ENCODE measurements at places on chromosomes 6 and 20.
A peak's percentile ranks its signal among the peaks of the same experiment; 100 is the strongest.

GRCh38 chr6:98529364-98529763, 305.0 kb upstream of the POU3F2 start:
- no peak for DNase-seq

GRCh38 chr6:7467007-7467897, 74.2 kb upstream of the DSP start:
- no peak for DNase-seq

- no peak for DNase-seq
Measured at GRCh38 chr20:37801921-37802320, 101.0 kb upstream of the VSTM2L start.

DNA sequence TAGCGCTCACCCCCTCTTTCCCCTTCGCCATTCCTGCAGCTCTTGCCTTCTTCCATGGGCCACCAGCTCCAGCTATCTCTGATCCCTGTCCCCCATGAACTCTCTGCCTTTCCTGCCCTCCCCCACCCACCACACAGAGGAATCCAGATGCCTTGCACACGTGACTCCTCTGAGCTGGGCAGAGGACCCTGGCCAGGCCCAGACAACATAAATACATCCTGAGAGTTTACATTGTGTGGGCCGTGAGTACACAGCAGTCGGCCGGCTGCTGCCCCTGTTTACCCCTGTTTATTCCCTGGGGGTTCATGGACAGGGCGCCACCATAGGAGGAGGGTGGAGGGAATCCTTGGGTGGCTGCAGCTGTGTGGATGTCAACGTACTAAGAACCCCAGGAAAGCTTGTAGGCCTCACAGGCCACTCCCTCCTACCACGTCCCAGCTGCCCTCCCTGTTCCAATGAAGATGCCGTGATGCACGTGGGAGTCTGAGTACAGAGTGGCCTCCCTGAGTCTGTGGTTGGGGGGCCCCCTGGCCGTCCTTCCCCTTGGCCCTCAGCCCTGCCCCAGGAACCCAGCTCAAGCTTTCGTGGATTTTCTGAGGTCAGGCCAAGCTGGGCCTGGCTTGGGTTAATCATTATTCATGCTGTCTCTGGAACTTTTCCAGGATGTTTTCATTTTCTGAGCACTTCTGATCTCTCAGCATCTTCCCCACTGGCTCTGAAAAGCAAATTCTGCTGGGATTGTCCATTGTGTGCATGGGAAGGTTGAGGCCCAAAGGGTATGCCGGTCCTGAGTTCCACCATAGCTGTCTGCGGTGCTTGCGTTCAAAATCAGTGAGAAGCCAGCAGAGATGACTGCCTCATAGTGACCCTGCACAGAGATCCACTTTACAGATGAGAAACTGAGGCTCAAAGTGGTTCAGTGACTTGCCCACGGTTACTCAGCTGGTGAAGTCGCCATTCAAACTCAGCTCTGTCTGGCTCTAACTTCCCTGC, 136.3 kb downstream of the MRPL14 start:
- no peak for DNase-seq

- DNase-seq, result no peak
Measured at GRCh38 chr6:36129941-36130666, at the start of gene MAPK13. MAPK13 (plus strand) TSS chr6:36130513; CDS start chr6:36130583, 70 bp downstream.

DNA sequence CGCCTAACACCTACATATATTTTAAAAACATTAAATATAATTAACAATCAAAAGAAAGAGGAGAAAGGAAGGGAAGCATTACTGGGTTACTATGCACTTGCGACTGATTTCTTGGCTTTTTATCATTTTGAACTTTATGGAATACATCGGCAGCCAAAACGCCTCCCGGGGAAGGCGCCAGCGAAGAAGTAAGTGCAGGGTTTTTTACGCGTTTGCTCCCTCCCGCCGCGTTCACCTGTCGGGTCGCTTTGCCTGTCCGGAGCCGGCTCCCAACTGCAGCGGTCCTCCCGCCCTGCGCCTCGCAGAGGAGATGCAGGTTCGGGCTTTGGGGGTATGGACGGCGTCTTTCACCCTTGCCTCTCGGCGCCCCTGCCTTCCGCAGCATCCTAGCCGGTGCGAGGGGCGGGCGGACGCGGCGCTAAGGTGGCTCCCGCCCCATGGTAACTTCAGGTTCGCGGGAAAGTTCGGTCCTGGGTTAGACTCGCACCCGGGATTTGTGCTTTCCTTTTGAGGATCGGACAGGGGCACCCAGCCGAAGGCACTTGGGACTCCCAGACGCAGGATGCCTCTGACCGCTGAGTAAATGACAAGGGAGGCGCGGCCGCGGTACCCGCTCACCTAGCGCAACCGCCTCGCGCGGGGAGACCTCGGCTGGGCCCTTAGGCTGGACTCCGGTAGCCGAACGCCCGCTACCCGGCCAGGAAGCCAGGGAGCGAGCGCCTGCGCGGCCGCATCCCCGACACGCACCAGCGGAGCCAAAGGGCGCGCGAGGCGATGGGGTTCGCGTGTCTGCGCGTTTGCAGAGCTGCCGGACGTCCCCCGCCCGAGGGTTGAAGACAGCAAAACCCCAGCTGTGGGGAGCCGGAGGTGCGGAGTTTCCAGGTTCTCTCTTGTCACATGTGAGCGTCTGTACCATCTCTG, 891 bp downstream of the RSPO3 start:
- DNase-seq, result peak; percentile 4

GRCh38 chr6:116144605-116145004, 18.7 kb upstream of the COL10A1 start:
- DNase-seq, result no peak

DNA sequence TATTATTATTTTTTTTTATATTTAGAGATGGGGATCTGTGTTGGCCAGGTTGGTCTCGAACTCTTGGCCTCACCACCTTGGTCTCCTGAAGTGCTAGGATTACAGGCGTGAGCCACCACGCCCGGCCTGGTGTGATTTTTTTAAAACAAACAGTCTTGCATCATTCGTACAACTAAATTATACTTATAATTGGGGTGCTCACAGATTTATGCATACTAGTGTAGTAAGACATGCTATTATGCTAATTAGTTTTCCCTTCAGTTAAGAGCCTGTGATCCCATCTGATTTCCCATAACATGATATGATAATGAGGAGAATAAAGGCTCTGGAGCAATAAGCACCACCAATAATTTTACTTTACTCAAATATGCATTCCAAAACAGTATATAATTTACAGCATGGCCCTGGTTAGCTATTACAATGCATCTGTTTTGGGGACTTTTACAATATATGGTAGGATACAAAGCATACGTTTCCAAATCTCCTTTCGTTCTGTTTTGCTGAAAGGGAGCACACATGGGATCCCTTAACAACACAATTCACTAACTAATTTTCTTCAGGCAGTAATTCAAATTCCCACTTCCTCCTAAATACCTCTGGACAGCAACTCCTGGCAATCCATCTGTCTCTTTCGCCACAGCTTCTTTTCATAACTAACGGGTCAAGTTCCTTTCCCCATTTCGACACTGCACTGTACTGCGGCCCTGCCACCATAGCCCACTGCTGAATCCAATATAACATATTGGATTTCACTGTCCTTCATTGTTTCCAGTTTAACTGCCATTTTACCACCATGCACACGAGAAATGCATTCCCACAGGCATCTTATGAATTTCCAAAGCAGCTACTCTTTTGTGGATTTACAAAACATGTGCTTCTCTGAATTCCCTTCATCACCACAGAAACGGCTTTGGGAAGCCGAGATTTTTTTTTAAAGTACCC, 1.7 kb downstream of the NUDT3 start:
- no peak for DNase-seq

DNA sequence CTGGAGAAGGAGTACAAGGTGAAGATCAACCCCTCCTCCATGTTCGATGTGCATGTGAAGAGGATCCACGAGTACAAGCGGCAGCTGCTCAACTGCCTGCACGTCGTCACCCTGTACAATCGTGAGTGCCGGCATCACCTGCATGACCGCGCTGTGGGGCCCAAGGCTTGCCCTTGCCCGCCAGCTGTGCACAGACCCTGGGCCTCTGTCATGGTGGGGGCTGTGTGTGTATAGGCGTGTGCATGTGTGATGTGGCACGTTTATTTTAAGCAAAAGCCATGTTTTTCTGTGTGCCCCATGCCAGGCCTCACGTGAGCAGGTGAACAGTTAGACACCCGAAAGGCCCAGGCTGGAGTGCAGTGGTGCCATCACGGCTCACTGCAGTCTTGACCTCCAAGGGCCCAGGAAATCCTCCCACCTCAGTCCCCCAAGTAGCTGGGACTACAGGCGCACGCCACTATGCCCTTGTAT, 36.3 kb downstream of the PYGB start:
- DNase-seq, result no peak

DNA sequence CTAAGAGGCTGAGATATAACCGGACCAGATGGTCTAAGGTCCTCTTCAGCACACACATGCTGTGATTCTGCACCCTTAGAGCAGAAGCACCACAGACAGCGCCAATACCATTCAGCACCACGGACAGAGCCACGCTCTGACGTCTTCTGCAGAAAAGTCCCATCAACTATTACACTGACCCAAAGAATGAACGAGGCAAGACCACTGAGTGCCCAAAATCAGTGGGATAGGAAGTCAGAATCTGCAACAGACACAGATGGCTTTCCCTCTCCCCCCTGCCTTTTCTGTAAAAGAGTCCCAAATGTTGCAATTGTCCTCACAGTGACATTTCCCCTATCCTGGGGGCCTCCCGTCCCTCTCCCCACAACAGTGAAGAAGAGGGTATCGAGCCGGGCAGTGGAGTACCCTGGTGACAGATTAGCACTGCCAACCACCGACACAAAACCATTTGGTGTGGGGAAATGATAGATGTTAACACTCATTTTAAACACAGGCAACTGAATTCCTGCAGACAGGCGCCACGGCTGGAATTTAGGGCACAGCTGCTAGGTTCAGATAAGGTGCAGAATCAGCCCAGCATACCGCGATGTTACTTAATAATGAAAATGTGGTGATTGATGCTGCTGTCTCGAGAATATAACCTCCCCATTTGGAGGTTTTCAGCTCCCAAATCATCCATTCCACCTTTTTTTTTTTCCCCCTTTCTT, 66.6 kb upstream of the CTNNBL1 start:
- peak; percentile 17 for DNase-seq

GRCh38 chr6:34260576-34261267, 11.9 kb upstream of the SMIM29 start:
- DNase-seq, result no peak

GRCh38 chr20:50317609-50318008, 127.0 kb downstream of the CEBPB start:
- DNase-seq, result no peak

DNA sequence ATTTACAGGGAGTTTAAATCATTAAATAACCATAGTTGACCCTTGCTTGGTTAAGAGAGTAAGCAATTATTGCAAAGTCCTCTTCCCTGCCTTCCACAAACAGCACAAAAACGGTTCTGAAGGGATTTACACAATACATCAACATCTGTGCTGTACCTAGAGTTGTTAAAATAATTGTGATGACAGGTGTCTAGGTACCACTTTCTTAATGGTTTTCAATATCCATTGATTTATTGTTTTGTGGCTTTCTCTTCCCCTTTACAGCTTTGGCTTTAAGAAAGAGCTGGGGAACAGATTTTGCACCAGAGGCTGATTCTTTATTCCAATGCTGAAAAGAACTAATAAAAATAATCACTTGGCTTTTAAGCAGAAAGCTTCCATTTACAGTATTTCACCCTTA, 598 bp upstream of the SOX4 start:
- no peak for DNase-seq

DNA sequence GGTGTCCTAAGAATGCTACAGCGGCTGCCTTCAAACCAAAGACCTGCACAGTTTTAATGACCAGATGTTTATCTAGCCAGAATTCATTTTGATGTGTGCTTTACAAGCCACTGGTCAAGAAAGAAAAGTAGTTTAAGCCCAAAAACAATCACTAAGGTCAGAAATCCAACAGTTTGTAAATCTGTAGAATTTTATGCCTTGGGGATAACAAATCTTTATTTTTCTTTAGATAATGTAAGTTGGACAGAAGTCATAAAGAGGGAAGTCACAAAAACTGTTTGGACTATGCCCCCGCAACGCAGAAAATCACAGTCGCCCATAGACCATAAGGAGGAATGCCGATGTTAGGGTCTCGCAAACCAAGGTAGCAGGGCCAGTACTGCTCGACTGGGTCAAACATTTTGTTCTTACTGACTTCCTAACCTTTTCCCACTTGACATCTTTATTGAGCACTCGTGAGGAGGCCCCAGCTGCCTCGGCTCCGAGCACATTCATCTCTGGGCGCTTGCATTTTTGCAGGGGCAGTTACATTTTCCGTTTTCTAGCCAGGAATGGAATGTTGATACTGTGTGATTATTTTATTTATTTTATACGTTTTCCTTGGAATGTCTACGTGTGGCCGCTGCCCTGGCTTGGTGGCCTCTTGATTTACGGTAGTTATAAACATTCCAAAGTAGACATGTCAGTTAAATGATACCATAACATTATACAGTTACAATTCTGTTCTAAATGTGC, 56.7 kb upstream of the APCDD1L start:
- no peak for DNase-seq

DNA sequence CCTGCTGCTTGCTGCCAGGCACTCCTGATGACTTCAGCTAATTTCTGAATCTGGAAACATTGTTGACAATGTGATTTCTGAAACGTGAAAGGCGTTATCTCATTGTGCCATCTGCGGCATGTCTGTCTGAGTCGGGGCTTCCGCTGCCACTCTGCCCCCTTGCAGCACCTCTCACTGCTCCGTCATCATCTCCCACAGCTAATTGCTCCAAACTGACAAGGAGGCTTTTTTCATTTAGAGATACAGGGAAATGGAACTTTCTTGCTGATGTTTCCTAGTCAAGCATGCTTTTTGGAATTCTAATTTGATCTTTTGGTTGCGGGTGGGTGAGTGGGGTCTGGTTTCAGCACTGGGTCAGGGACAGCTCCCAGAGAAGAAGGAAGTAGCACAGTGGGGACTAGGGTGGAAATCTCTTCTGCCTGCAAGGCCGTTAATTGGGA, 233.5 kb downstream of the DHX35 start:
- DNase-seq, result no peak

- no peak for DNase-seq
Measured at GRCh38 chr6:143773506-143774150, 69.5 kb upstream of the LTV1 start.

GRCh38 chr6:34391786-34392496, 528 bp downstream of the NUDT3 start:
- DNase-seq, result peak; percentile 51

DNA sequence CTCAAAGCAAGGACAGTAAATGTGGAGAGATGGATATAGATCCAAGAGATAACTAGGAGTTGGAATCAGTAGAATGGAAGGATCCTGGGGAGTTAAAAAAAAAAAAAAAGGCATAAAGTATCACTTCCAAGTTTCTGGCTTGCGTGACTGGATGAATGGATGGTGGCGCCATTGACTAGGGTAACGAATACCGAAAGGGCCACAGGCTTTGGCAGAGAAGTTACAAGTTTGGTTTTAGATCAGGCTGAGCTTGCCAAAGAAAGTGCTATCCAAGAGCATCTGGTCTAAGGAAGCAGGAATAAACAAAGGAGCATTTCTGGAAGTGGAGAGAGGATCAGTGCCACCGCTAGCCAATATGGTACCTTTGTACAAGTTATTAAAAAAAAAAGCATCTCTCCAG, 17.5 kb downstream of the L3MBTL1 start:
- no peak for DNase-seq

GRCh38 chr20:38179846-38180245, 14.8 kb upstream of the TGM2 start:
- no peak for DNase-seq
